ENCODE measurements at places on chromosomes 6 and 20.

DNA sequence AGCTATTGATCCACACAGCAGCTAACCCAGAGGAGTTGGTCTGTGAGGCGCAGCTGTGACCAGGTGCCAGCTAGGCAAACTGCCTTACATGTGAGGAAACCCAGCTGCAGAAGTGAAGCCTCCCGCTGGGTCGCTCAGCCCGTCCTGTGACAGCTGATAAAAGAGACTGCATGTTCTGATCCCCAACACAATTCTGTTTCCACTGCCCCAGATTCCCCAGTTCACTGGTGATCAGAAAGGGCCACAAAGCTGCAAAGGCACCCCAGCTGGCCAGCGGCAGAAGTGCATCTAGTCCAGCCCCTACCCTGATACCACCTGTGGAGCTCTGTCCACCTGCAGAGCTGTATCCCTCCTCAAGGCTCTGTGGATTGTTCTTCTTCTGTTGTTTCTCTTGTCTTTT, 64.5 kb downstream of the CTNNBL1 start:
- DNase-seq: no peak

- DNase-seq: no peak
Observed at GRCh38 chr6:167670938-167671338, 155.8 kb upstream of the AFDN start.

GRCh38 chr6:31575335-31575901, at the start of gene TNF:
TNF (plus strand) TSS chr6:31575565; CDS start chr6:31575742, 177 bp downstream.
- DNase-seq: peak; percentile 95

GRCh38 chr6:5174244-5174643, 86.5 kb downstream of the LYRM4 start:
- peak; percentile 81 for DNase-seq

DNA sequence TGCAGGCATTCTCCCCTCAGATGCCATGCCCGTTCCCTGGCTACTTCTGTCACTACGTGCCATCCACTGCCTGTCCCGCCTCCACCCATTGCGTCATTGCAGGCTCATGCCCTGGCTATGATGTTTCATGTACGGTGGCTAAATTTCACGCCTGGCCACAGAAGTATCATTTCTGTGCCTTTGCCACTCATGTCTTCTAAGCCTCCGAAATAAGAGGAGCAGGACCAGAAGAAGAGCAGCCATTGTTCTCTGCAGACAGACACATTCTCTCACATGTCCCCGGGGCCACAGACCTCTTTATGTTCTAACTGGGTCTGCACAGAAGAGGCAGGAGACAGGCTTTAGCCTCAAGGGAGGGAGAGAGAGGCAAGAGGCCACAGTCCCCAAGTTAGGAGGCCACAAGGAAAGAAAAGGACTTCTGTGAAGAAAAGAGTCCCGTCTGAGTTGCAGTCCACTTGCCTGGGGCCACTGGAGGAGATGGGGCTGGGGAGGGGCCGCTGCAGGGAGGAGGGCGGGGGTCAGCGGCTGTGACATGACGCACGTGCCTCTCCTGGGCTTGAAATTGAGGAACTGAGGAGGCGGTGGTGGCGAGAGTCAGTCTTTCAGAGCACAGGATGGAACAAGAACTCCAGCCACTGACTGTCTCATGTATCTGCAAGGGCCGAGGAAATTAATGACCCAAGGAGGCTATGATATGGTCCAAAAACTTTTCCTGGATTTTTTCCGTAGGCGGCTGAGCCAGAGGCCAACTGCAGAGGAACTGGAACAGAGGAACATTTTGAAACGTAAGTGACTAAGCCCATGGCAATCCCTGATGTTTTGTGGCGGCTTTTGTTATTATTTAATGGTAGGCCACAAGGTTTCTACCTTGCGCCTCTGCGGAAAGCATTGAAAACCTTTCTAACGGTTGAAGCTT, 55.9 kb downstream of the TBC1D7 start:
- DNase-seq: peak; percentile 23
